ENCODE measurements at places on chromosomes 2 and 18.

GRCh38 chr2:70014959-70015358 is 53.5 kb upstream of the ASPRV1 start:
- no peak for DNase-seq

GRCh38 chr2:148557844-148558436 is 86.6 kb upstream of the EPC2 start:
- DNase-seq: no peak

DNA sequence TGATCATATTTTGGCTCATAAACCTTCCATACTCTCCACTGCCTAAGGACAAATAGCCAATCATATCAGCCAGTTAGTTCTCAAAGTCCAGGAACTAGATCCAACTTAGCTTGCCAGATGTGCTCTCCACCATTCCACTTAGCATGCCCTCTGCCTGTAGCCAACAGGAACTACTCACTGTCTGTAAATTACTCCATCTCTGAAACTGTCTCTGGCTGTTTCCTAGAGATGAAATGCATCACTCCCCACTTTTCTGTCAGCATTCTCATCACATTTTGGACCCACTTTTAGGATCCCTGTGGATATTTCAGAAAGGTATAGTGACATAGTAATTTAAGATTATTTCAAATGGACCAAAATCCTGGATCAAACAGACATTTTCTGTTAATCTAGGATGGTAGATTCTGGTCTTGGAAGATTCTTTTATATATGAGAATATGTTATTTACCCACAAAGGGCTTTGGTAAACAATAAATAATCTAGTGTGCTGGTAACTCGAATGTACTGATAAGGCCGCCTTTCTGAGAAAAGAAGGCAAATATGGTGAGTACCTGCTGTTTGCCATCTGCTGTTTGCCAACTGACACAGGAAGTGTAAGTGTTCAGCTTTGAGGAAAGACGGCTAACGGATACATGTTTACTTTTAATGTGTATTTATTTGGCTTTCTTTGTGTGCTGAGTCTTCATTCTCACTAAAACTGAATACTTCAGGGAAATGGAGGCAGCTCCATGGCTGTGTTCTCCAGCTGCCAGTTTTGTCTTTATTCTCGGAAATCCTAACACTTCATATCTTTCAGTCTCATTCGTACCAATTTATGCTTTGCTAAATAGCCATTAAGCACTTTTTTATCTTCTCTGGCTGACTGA is 79.5 kb downstream of the EVA1A start:
- no peak for DNase-seq

DNA sequence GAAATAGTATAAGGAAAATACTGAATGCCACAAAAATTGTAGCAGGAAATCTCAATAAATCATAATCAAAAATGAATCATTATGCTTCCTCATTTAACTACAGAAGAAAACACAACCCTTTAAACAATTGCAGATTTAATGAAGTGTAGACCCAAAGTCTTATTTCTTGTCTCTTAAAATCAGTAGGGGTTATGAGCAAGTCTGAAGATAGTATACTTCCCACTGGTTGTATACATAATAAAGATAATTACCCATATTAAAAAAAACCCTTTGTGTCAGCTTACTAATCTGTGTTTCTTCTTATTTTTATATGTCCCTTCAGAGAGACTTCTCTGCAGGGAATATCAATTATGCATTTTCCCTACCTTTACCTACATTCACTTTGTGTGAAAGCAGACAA is 504.7 kb downstream of the ERBB4 start:
- no peak for DNase-seq

- peak; percentile 86 for DNase-seq
Observed at GRCh38 chr2:33810046-33810835, 211.1 kb upstream of the FAM98A start.

DNA sequence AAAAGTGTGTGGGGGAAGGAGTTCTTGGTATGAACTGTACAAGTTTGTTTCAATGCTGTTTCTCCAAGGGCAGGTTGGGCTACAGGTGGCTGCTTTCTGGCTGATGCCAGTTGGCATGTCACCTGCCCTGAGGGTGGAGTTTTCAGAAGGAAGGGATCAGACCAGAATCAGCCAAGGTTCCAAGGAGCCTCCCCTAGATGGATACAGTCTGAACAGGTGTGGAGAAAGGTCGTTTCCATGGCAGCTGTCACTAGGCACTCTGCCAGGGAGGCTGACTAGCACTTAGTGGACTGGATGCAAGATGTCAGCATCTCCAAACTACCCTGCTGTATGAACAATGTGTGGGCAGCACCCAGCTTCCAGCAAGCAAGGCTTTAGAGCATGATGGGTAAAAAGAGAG is 444.4 kb upstream of the HNRNPA3 start:
- DNase-seq: no peak

DNA sequence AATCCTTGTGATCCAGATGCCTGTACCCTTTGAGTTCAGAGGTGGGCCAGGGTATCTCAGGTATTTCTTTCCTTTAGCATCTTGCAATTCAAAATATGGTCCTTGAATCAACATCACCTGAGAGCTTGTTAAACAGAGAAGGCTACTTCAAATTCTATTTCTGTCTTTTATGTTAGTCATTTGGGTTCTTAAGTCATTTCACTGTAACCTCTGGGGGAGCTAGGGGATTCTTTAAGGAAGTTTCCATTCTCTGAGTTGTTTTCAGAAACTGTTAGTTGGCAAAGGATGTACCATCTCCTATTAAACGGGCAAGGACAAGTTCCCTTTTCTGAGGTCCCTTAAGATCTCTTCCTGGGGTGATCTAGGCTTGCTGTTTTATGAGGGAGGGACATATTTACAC is 16.6 kb downstream of the CFLAR start:
- DNase-seq: no peak

DNA sequence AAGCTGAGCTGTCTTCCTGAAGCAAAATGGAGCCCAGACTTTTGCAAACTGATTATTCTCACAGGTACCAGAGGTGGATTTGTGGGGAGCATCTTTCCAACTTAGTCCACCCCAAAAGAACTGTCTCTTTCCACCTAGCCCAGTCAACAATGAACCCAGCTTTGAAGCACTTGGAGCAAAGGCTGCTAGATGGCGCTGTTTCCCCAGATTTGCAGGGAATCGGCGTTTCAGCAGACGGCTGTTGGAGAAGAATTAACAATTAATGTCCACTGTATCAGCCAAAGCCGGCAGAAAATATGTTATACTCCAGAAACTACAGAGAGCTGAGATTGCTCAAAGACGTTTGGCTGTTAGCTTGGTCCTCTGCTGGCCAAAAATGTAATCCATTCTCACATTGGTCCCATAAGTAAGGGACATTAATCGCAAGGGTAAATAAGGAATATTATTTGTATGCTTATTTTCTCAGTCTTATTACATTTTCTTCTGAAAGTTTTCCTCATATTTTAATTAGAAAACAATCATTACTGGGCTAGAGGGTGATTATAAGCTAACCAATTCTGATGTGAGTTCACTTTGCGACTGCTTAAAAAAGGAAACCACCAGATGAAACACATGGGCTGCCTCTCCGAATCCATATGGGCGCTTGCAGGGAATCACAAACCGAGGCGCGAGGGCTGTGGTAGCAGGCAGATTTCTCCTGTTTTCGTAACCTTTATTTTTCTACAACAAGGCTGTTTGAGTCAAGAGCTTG is 423.8 kb upstream of the MEX3C start:
- peak; percentile 70 for DNase-seq

- no peak for DNase-seq
Observed at GRCh38 chr2:84704505-84705244, 176.2 kb downstream of the TRABD2A start.

GRCh38 chr18:54968807-54969206 is 9.5 kb upstream of the CCDC68 start:
- no peak for DNase-seq

DNA sequence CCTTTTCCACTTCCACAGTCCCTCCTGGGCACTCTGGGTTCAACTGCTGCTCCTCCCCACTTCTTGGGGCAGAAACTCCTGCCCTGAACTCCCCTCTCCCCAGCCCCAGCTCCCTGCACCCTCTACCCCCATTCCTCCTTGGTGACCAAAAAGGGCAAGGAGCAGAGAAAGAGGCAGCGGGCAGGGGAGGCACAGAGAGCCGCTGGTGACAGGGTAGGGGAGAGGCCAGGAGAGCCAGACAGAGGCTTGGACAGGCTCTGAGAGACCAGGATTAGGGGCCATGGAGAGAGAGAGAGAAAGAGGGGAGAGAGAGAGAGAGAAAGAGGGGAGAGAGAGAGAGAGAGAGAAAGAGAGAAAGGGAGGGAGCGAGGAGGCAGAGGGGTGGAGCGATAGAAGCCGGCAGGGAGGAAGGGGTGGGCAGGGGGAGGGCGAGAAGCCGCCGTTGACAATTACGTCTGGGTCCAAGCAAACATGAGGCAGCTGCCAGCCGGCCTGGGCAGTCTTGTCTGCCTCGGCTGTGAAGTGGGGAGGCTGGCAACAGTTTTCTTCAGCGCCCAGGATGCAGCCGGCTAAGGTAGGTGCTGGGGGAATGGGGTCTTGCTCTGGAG is at the start of gene KCNIP3:
Gene KCNIP3 (plus strand): TSS at position 468 of the 608 bp plus-strand sequence. CDS start 92 bp downstream, at position 560.
- DNase-seq: no peak

DNA sequence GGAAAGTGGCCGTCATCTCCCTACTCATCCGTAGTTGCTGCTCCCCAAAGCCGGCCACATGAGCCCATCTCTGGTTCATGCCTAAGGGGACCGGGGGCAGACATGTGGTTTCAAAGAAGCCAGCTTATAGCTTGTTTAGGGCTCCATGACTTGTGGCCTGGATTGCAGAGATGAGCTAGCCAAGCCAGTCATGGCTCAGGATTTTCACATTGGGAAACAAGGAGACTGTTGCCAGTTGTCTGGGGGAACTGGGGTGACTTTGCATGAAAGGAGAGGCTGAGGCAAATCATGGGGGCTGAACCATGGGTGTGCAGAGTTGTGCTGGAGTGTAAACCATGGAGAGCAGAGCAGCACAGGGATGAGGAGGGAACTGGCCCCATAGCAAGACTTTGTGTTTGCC is 183.0 kb upstream of the APCDD1 start:
- no peak for DNase-seq

DNA sequence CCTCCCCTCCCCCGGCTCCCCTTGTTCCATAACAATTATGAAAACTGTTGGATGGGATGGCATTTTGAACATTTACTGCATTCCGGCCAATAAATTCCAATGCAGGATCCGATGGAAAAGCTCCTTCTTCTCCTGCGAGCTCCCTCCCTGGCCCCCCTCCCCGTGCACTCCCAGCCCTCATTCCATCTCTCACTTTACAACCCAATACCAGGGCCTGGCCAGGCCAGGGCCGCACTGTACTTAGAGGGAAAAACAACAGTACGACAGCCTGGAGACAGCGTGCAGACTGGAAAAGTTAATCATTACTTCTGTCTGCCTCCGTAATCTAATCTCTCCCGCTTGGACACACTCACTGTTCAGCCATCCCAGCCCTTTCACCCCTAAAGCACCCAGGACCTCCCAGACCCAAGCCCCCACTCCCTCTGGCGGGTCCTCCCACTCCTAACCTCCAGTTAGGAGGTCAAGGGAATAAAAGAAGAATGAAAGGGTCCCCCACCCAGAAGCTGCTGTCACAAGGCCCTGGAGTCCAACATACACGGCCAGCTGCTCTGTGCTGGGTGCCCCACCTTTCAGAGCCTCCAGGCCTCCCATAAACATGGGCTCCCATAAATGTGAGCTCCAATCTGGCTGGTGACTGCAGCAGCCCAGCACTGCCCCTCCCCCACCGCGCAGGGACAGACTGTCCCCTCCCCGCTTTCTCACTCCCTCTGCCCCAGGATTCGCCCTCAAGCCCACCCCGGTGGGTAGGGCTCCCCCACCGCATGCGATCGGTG is 20.6 kb downstream of the SMAD7 start:
- peak; percentile 78 for DNase-seq

DNA sequence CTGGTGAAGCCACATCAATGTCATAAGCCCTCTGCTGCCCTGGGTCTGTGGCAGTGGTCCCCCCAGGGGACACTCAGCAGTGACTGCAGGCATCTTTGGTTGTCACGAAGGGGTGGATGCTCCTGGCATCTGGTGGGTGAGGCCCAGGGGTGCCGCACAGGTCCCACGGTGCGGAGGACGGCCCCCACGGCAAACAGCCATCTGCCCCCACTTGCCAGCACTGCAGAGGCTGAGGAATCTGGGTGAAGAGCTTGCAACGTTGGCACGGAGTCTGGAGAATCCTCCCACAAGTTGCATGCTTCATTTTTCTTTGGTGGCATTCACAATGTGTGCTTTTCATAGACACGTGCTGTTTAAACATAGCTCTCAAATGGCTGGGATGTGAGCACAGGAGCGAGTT is 105.1 kb upstream of the PXDN start:
- DNase-seq: no peak

GRCh38 chr2:233248999-233249398 is 2.5 kb upstream of the ATG16L1 start:
- no peak for DNase-seq

- no peak for DNase-seq
Observed at GRCh38 chr18:75088021-75088506, 120.9 kb downstream of the PTGR3 start.

- no peak for DNase-seq
Observed at GRCh38 chr18:41396861-41397260, 558.2 kb upstream of the PIK3C3 start.

GRCh38 chr2:50509852-50510251 is 522.1 kb downstream of the NRXN1 start:
- DNase-seq: no peak

GRCh38 chr18:44497311-44497710 is 183.4 kb upstream of the SETBP1 start:
- DNase-seq: no peak

DNA sequence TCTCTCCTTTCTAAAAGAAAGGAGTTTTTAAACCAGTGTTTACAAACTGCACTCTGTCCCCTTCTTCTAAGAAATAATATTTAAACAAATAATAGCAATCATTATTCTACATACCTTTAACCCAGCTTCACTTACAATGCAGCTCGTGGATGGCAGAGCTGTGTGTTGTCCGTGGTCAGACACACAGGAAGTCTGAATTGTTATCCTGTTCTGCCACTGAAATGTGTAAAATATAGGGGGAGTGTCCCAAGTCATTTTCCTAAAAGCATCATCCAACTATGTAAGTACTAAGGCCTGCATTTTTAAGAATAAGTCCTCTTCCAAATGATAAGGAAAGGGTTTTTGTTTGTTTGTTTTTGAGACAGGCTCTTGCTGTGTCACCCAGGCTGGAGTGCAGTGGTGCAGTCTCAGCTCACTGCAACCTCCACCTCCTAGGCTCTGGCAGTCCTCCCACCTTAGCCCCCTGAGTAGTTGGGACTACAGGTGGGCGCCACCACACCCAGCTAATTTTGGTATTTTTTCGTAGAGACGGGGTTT is 2.7 kb upstream of the PPP4R1 start:
- DNase-seq: no peak

Measured in COLO829 (cell line).